ENCODE measurements at places on chromosomes 12 and 14.

DNA sequence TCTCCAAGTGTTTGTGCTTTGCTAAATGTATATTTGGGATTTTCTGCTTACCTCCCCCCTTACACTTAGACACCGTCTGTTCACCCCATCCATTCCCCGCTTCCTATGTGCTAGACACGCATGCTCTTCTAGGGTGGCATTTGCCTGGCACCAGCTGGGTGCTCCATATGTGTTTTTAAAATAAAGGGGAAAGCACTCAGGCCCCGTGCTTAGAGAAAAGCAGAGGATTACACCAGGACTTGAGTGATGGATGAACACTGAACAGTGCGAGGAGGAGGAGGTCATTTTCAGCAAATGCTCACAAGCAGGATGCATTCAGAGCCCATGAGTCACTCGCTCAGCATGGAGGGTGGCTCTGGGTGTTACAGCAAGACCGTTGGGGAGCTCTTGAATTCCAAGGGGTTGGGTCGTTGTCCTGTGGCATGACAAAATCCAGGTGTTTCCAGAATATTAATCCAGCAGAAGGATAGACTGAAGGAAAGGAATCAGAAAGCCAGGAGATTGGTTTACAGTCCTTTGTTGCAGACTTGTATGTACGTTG, 2.9 kb upstream of the BDKRB1 start:
- no peak for DNase-seq

DNA sequence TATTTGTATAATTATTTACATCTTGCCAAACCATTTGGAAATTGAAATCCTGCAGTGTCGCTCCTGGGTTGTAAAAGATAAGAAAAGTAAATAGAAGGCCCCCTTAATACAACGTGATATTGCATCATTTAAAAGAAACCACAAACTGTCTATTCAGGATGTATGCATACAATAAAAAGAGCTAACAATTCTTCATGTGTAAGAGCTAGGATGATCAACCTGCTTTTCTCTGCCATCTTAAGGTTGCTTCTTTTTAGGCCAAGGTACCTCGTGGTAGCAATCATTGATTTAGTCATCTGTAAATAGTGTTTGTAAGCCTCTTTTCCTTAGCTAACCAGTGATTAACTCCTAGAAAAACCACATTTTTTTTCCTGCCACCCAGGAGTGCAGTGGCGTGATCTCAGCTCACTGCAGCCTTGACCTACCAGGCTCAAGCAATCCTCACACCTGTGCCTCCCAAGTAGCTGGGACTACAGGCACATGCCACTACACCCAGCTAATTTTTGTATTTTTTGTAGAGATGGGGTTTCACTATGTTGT, 3.3 kb upstream of the USP44 start:
- peak; percentile 48 for DNase-seq

DNA sequence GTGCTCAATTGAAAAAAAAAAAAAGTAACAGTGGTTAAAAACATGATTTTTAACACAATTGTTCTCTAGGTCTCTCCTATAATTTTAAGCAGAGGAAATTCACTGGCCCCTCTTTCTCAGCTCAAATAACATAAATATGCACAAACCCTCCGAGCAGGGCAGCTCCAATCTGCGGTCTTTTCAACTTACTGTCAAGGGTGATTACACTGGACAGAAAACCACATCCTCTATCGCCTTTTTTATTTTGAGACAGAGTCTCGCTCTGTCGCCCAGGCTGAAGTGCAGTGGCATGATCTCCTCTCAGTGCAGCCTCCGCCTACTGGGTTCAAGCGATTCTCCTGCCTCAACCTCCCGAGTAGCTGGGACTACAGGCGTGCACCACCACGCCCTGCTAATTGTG, 16.5 kb upstream of the GABARAPL1 start:
- DNase-seq: peak; percentile 17

- DNase-seq: no peak
Observed at GRCh38 chr12:61860451-61860850, 399.8 kb upstream of the USP15 start.

DNA sequence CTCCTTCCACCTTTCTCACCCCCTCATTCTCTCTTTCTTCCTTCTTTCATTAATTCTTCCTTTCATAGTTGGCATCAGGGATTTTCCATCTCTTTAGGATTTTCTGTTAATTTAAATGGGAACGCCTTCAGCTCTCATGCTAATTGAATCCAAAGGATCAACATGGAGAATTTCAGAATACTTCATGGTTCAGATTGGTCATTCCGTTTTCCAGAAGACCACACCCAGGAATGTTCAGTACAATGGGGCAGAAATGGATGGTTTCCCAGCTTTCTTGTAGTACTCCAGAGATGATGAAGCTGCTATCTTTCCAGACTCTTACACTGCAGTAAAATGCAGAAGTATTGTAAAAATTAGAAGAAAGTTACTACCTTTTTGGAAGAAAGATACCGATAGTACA, 440.0 kb downstream of the DAD1 start:
- no peak for DNase-seq

GRCh38 chr14:77222546-77223225, 41.1 kb downstream of the TMEM63C start:
- no peak for DNase-seq

GRCh38 chr12:12715459-12716150, 1.6 kb upstream of the CDKN1B start:
- DNase-seq: peak; percentile 77

GRCh38 chr12:119699199-119699760, 31.3 kb downstream of the PRKAB1 start:
- DNase-seq: no peak

DNA sequence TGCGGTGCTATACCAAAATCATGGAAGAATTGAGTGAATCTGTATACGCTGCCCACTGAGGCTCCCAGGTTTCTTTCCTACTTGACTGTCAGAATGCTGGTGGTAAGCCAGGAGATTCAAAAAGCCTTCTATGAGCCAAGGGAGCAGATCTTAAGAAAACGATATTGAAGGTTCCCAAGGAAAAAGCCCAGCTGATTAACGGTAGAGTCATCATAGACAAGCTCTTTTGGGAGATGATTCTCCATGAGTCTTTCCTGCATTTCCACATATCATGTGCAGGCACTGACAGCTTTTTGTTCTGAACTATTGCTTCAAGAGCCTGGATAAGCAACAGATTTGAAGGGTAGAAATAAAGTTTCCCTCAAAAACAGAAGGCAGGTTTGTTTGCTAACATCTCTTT, 17.5 kb downstream of the SLC35F4 start:
- no peak for DNase-seq

DNA sequence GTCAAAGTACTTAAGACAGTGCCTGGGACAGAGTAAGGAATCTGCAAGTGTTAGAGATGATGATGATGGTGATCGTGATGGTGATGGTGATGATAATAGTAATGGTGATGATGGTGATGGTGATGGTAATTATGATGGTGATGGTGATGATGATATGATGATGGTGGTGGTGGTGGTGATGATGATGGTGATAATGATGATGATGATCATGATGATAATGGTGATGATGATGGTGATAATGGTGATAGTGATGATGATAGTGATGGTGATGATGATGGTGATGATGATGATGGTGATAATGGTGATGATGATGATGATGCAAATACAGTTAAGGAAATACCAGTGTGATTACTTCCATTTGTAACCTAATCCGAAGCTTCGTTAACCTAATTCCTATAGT, 5.2 kb upstream of the TMEM132C start:
- DNase-seq: no peak

DNA sequence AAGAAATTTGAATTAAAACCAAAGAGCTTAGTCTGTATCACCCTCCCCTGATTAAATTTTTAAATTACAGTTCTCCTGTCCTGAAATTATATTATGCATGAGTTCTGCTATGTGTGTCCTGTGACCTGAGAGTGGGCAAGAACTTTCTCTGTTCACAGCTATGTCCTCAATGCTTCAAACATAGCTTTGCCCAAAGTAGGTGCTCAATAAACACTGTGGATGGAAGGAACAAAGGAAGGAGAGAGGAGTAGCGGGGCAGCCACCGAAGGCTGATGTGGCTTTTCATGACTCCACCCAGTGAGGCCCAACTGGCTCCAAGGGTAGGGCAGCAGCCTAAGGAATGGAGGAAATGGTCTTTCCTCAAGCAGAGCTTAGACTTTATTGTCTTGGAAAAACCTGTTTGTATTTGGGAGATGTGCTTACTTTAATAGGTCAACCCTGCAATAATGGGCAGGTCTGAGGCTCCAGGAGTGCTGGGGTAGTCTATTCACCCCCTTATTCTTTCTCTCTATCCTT, 7.6 kb upstream of the MARK3 start:
- DNase-seq: no peak

GRCh38 chr12:122947352-122947792, 18.9 kb downstream of the ABCB9 start:
- DNase-seq: peak; percentile 49

- no peak for DNase-seq
Observed at GRCh38 chr12:72876092-72876491, 603.9 kb downstream of the TRHDE start.

- peak; percentile 56 for DNase-seq
Observed at GRCh38 chr12:12723681-12724420, 6.7 kb downstream of the CDKN1B start.

DNA sequence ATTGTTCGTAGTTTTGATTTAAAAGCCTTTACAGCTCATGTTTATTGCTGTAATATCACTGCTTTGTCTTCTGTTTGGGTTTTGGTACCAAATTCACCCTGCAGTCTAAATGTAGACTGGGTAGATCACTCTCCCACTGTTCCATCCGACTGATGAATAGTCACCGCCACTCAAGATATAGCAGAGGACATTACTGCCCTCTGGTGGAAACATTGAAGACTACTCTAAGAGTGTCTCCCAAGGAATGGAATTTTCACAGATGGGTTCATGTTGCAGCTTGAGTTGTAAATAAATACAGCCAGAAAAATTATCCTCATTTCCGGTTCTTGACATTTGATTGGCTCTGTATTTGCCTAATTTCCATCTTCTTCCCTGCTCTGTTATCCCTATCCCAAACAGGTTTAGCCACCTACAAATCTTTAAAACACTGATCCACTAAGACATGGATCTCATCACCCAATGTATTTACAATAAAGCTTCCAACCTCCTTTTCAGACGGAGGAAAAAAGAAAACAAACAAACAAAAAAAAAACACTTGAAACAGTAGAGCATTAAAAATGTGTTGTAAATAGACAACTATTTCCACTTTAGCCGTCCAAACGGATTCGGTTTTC, 198.3 kb upstream of the CPNE8 start:
- peak; percentile 71 for DNase-seq

GRCh38 chr14:36663404-36664321, 2.0 kb downstream of the PAX9 start:
- no peak for DNase-seq

DNA sequence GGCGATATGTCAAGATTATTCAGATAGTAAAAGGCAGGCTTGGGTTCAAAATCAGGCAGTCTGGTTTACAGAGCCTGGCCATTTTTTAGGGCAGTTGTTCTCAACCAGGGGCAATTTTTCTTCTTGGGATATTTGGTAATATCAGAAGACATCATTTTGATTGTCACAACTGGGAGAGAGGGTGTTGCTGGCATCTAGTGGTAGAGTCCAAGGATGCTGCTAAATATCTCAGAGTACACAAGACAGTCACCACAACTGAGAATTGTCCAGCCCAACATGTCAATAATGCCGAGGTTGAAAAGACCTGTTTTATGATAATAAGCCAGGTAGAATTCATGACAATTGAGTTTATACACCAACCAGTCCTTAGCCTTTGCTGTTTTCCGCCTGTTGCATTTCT, 733.9 kb downstream of the NRXN3 start:
- no peak for DNase-seq

DNA sequence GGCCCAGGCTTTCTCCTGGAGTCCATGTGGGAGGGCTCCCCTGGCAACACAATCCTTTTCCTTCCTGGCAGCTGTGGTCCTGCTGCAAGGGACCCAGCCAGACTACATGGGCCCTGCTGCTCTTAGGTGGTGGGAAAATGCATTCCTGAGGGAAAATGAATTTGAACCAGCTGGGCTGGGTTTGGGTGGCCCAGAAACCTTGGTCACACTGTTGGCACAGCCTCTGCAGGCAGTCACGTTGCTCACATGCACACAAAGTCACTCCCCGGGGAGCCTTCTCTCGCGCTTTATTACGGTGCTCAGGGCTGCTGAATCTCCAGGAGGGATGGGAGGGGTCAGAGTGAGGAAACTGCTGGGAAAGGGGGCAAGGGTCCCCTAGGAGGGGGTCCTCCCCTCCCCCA, 17.2 kb downstream of the PLEKHG3 start:
- no peak for DNase-seq

DNA sequence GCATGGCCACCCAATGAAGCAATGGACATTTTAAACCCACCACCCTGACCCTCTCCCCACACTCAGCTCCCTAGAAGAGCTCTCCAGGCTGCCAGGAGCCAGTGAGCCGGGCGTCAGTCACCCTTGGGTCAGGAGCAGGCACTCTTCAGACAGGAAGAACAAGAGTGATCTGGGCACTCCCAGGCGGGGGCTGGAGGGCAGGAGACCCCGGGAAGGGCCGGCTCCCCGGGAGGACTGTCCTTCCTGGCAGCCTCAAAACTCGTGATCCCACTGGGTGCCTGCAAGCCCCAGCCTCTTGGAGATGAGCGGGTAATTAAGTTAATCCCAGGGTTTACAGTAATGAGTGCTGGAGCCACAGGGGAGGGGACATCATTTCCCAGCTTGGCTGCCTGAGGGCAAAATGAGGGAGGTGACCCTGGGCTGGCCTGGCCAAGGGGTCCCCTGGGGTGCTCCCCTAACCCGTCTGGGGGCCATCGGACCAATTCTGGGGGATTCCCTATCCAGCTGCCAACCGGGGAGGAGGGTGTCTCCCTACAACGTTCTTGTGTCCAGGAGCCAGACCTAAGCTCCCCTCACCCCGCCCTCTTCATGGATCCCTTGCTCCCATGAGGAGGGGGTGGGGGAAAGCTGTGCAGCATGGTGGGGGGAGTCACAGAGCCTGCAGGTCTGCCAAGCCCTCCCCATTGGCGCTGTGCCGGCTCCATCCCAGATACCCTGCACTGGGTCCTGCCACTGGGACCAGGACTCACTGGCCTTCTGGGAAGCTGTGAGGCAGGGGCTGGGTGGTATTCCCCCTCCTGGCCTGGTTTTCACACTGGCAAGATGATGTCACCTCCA, 59.2 kb downstream of the CCNK start:
- no peak for DNase-seq

- DNase-seq: peak; percentile 32
Observed at GRCh38 chr12:26721800-26722199, 111.2 kb downstream of the ITPR2 start.

DNA sequence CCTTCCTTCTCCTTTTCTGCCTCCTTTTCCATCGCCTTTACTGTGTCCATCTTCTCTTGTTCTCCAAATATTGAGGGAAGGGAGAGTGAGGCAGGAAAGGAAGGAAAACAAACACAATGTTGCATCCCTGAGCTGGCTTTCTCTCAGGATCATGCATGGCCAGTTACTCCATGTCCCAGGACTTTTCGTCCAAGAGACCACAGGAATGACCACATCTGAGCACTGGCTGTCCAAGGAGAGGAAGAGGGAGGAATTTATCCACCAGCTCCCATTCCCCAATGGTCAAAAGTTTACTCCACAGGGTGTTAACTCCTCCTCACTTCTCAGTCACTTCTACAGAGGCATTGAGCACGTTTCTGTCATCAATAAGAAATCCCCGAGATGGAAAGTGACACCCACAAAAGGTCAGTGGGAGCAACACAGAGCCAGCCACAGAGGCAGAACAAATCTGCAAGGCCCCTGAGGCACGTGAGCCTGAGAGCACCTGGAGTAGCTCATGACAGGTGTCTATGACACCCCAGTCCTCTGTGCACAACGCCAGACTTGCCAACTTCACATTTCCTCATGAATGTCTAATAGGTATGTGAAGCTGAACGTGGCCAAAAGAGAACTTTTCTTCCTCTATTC, 177.3 kb upstream of the NUDT4 start:
- DNase-seq: no peak

GRCh38 chr12:131783915-131784541, 44.2 kb upstream of the MMP17 start:
- peak; percentile 22 for DNase-seq

- DNase-seq: no peak
Observed at GRCh38 chr12:52125476-52125900, 46.0 kb downstream of the SMIM41 start.
